ENCODE measurements at places on chromosomes 11 and 22.

DNA sequence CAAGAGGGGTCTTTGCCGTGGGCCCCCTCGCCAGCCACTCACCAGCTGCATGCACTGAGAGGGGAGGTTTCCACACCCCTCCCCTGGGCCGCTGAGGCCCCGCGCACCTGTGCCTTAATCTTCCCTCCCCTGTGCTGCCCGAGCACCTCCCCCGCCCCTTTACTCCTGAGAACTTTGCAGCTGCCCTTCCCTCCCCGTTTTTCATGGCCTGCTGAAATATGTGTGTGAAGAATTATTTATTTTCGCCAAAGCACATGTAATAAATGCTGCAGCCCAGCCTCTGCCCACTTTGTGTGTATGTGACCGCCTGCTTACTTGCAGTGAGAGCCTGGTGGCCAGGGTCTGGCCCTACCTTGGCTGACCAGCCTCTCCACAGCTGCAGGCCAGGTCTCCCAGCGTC, 2.8 kb upstream of the CRACR2B start:
- no peak for DNase-seq

GRCh38 chr11:11568651-11569229, 53.1 kb downstream of the GALNT18 start:
- no peak for DNase-seq

DNA sequence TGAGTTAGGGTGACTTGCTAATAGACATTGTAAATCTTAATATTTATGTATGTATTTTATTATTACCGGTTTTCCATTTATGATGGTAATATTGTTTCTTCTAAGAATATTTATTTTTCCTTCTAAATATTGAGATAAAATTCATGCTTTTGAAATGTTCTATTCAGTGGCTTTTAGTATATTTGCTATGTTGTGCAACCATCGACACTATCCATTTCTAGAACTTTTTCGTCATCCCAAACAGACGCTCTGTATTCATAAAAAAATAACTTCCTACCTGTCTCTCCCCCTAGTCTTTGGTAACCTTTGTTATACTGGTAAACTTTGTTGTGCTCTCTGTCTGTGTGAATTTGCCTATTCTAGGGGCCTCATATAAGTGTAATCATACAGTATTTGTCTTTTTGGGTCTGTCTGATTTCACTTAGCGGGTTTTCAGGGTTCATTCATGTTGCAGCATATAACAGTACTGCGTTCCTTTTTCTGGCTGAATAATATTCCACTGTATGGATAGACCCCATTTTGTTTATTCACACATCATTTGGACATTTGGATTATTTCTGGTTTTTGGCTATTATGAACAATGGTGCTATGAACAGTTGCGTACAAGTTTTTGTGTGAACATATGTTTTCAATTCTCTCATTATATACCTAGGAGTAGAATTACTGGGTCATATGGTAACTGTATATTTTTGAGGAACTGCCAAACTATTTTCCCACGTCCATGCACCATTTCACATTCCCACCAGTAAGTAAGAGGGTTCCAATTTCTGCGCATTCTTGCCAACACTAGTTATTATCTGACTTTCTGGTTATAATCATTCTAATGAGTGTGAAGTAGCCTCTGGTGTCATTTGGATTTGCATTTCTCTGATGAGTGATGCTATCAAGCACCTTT, 15.9 kb downstream of the NEAT1 start:
- DNase-seq, result no peak

DNA sequence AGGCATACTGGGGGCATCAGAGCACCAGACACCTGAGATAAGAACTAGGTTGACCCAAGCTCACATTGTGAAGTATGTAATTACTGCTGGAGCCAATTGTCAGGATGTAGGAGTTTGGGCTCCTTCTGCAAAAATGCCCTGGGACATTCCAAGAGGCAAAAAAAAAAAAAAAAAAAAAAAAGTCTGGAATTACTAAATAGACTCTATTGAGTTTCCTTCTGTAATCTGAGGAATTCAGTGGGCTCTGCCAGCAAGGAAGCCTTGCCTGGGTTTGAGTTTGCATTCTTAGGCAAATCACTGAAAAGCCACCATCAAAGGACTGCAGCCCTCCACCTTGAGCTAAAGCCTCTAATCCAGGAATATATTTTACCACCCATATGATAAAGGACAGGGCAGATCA, 8.0 kb upstream of the CAVIN3 start:
- DNase-seq, result no peak

- no peak for DNase-seq
Observed at GRCh38 chr11:130397780-130398179, 30.6 kb downstream of the ADAMTS8 start.

DNA sequence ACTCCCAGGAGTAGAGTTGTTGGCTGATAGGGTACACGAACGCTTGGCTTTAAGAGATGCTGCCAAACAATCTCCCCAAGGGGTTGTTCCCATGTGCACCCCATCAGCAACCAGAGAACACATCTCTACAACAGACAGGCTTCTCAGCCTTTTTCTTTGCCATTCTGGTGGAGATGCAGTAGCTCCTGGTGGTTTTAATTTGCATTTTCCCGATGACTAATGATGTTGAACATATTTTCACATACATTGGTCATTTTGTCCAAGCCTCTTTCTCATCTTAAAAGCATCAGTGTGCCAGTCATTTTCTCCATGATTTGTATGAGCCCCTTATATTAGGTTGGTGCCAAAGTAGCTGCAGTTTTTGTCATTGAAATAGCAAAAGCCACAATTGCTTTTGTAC, 21.8 kb downstream of the DHCR7 start:
- no peak for DNase-seq

GRCh38 chr11:4865855-4866254, 15.8 kb upstream of the OR51T1 start:
- no peak for DNase-seq

DNA sequence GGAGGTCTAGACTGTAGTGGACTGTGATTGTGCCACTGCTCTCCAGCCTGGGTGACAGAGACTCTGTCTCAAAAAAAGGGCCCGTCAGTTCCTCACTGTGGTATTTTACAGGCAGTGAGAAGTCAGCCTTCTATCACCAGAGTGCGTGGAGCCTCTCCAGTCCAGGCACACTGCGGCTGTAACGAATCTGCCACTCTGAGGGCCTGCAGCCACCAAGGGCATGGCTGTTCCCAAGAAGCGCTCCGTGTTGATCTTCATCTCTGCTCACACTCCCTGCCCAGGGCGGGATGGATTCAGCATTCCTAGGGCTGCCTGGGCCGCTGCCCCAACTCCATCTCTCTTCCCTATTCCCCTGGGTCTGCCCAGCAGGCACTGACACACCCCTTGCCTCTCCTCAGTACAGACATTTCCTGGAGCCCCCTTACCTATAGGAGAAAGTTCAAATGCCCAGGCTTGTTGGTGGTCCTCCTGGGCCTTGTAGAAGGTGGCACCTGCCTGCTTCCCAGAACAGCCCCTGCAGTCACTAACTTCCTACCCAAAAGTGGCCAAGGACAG, 148.4 kb downstream of the CACNA1I start:
- DNase-seq, result no peak

GRCh38 chr11:109229682-109230081, 192.3 kb upstream of the C11orf87 start:
- DNase-seq, result no peak

DNA sequence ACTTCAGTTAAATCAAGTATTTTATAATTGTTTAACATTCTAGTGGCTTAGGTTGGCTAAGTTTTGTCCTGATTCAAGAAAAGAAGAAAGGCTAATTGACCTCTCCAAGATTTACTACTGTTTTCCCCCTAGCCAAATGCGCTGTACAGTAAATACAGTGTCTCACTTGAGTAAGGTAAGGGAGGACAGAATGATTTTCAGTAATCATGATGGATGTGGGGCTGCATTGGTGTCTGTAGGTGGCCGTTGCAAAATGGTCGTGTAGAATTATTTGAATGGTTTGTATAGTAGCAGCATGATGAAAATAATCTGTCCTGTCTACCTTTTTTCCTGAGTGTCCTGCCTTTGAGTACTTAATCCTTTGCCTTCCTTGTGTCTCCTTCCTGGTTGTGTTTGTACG, 4.6 kb downstream of the CECR2 start:
- DNase-seq, result no peak

- no peak for DNase-seq
Observed at GRCh38 chr11:74786574-74786973, 37.9 kb downstream of the RNF169 start.

GRCh38 chr11:13763341-13763740, 94.9 kb downstream of the FAR1 start:
- no peak for DNase-seq

- no peak for DNase-seq
Observed at GRCh38 chr11:125948278-125949051, 2.6 kb downstream of the VSIG10L2 start.

DNA sequence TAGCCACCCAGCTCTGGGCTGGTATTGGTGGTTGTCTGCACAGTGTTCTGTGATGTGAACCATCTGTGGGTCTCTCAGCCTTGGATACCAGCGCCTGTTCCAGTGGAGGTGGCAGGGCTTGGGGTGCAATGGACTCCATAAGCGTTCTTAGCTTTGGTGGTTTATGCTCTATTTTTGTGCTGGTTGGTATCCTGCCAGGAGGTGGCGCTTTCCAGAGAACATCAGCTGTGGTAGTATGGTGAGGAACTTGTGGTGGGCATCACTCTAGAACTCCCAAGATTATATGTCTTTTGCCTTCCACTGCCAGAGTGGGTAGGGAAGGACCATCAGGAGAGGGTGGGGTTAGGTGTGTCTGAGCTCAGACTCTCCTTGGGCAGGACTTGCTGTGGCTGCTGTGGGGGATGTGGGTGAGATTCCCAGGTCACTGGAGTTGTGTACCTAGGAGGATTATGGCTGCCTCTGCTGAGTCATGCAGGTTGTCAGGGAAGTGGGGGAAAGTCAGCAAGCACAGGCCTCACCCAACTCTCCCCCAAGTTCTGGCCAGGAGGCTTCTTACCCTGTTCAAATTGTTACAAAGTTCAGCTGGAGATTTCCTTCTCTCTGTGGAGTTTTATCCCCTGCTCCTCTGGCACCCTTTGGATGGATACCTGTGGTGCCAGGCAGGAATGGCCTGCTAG, 47.2 kb downstream of the MRGPRX2 start:
- DNase-seq, result no peak

DNA sequence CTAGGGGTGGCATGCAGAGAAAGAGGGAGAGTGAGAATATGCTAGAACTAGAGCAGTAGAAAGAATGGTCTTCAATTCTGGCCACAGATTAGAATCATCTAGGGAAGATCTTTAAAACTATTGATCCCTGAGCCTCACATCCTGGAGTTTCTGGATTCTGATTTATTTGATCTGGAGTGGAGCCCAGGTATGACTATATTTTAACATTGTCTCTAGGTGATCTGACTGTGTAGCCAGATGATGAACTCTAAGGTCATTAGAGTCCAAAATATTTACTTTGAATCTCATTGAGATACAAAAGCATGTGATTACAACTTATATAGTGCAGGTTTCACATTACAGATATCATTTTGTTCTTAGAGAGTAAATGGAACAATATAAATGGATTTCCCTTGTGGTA, 79.7 kb downstream of the FDX1 start:
- no peak for DNase-seq

DNA sequence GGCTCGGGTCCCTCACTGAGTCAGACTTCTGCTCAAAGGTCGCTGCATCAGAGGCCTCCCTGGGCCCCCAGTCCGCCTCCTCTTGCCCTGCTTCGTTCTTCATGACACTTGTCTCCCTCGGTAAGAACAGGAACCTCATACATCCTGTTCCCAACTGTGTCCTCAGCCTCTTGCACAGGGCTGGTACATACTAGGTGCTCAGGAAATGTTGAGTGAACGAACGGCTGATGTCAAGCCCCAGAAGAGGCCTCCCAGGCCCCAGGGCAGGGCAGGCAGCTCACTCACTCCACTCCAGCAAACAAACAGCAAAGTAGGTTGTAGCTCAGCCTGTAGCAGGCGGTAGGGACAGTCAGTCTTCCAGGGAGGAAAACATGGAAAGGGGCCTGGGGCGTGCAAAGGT, 17.2 kb downstream of the SYNGR1 start:
- DNase-seq, result no peak

DNA sequence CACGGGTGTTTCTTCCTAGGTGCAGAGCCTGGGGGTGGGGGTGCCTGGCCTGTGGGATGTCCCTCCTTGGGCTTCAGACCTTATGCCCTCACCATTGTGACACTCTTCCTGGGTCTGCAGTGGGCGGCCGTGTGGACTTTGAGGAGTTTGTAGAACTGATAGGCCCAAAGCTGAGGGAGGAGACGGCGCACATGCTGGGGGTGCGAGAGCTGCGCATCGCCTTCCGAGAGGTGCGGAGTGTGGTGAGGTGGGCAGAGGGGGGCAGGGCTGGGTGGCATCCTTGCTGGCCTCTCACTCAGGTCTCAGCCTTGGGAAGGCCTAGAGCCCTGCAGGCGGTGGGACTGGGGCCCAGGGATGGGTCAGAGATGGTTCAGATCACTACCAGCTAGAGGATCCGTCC, 2.3 kb downstream of the CABP4 start:
- DNase-seq, result no peak

DNA sequence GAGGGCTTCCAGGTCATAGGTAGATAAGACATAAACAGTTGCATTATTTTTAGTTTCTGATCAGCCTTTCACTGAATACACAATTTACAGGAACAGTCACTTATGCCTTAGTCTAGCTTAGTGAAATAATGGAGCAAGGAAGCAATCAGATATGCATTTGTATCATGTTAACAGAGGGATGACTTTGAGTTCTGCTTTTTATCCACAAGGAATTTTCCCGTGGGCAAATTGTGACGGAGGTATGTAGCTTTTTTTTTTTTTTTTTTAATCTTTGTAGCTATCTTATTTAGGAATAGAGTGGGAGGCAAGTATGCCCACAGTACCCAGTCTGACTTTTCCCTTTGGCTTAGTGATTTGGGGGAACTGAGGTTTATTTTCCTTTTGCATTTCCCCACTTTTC, 3.4 kb upstream of the NLRP10 start:
- no peak for DNase-seq

DNA sequence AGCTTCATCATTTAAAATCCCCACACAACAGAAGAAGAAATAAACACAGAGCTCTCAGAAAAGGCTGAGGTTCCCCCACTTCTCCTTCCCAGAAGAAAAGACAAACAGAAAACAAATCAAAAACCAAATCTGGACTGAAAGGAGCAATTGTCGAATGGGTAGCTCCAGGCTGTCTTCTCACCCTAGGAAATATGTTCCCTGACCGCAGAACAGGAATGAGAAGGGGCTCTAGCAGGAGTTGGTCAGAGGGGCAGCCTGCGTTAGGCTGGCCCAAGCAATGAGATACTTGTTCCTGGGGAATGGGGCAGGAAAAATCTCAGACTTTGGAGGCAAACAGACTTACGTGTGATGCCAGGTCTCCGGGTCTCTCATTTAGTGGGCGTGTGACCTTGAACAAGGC, 562.6 kb upstream of the CADM1 start:
- DNase-seq, result no peak

DNA sequence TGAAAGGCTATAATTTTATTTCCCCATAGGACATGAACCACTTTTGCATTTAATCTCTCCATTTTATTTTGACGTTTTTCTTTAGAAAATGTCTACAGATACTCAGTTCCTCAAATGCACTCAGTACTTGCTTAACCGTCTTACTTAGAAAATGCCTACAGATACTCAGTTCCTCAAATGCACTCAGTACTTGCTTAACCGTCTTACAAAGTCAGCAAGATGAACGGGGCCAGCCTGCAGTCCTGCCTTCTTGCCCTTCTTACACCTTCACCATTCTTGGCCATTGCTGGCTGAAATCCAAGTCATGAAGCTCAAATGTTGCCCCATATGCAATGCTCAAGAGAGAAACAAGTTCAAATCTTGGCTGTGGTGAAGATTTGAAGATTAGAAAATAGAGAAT, 34.1 kb downstream of the CSNK2A3 start:
- no peak for DNase-seq

Measured in stimulated activated CD8-positive, alpha-beta memory T cell treated with anti-CD3 and anti-CD28 coated beads, Interleukin-4, amount 100 ng/mL, for 1 hour (primary cell).